Activated B cell treated with CpG ODN at 0.5 μM for 24 hours (primary cell): ENCODE measurements at places on chromosomes 2 and 18.

DNA sequence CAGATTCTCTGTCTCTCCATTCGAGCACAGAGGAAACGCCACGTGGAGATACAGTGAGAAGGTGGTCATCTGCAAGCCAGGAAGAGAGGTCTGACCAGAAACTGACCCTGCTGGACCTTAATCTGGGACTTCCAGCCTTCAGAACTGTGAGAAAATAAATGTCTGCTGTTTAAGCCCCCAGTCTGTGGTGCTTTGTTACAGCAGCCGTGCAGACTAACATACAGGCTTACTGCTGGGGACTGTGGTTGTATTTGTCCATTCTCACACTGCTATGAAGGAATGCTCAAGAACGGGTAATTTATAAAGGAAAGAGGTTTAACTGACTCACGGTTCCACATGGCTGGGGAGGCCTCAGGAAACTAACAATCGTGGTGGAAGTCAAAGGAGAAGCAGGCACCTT is 432.7 kb downstream of the IRS1 start:
- DNase-seq: no peak

- DNase-seq: no peak
These were observed 121.2 kb downstream of the ZAP70 start for GRCh38 chr2:97834610-97835009.

DNA sequence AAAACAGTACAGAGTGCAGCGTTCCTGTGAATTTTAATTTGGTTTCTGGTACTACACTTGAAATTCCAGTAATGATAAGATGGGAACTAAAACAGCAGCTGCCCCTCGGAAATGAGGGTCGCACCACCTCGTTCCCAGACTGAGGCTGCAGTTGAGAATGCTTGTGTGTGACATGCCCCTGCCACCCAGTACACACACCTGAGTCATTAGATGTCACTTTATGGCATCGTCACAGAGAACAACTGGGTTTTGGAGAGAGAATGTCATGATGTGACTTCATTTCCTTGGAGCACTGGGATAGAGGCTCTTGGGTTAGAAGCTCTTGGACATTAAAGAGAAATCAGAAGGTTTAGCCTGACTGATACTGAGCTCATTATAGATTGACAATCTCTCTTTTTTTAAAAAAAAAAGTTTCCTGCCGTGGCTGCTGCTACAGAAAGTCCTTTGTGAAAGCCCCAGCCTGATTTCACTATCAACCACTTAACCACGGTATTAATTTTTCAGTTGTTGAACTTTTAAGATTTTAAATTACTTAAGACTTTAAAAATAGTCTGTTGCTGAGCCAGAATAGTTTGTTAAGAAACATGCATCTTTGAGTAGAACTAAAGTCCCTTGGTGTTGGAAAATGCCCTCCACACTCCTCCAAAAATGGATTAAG is 24.5 kb downstream of the BCL2L11 start:
- no peak for DNase-seq

GRCh38 chr2:121098556-121098955 is 186.4 kb downstream of the TFCP2L1 start:
- no peak for DNase-seq

DNA sequence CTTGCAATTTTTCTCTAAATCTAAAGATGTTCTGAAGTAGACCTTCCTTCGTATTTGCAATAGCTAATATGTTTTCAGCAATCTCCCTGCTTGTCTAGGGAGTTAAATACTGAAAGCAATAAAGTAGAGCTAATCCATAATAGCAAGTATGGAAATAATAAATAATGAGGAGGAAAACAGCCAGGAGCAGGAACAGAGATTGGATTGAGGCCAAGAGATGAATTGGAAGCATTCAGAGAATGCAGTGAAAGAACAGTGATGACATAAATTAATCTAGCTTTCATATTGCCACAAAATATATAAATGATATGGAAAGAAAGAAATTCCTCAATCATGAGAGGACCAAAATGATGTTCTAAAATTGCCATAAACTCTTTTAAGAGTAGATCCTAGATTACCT is 679.7 kb downstream of the METTL4 start:
- no peak for DNase-seq

- DNase-seq: no peak
These were observed 1.5 kb upstream of the RRM2 start for GRCh38 chr2:10120877-10121574.
